HT-29 (cell line): ENCODE measurements at places on chromosomes 5 and 9.

- no peak for DNase-seq
These were observed 31.2 kb downstream of the CPLANE1 start for GRCh38 chr5:37217976-37218375.

DNA sequence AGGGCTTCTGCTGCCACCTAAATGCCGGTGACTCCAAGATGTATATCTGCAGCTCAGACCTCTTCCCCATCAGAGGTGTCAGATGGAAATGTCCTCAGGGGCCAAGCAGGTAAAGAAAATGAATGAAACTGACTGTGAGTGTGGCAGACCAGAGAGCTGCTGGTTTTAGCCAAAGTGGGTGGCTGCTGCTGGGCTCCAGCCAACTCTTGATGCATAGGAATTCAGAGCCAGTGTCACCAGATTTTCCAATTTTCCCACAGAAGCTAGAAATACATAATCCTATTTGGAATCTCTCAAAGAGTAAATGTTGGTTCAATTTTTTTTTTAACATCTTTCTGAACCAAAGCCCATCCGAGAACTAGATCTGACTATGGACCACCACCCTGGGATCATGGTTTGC is 161.2 kb upstream of the SPRY4 start:
- DNase-seq = no peak

GRCh38 chr5:19900269-19900668 is 87.7 kb downstream of the CDH18 start:
- DNase-seq = no peak

DNA sequence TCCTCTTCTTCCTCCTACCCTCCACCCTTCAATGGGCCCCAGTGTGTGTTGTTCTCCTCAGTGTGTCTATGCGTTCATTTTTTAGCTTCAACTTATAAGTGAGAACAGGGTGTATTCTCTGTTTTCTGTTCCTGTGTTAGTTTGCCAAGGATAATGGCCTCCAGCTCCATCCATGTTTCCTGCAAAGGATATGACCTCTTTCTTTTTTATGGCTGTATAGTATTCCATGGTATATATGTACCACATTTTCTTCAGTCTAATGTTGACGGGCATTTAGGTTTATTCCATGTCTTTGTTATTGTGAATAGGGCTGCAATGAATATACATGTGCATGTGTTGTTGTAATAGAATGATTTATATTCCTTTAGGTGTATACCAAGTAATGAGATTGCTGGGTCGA is 634.9 kb upstream of the SEMA6A start:
- DNase-seq = no peak

GRCh38 chr9:128372188-128372641 is 1.0 kb downstream of the URM1 start:
- peak; percentile 21 for DNase-seq
